ENCODE measurements at places on chromosomes 1 and 21.

- no peak for DNase-seq
These were observed 4.2 kb upstream of the C1orf141 start for GRCh38 chr1:67138813-67139499.

- no peak for DNase-seq
These were observed at the start of gene LINGO4 for GRCh38 chr1:151805066-151805820. Gene LINGO4, minus strand, starts transcription at chr1:151805419. Its CDS starts 2,715 bp downstream, at chr1:151802704.

GRCh38 chr1:67192902-67193301 lies 26.6 kb downstream of the IL23R start:
- no peak for DNase-seq

GRCh38 chr1:113123737-113124136 lies 50.7 kb downstream of the LRIG2 start:
- no peak for DNase-seq

GRCh38 chr1:156766298-156767100 lies 836 bp upstream of the PRCC start:
- no peak for DNase-seq

DNA sequence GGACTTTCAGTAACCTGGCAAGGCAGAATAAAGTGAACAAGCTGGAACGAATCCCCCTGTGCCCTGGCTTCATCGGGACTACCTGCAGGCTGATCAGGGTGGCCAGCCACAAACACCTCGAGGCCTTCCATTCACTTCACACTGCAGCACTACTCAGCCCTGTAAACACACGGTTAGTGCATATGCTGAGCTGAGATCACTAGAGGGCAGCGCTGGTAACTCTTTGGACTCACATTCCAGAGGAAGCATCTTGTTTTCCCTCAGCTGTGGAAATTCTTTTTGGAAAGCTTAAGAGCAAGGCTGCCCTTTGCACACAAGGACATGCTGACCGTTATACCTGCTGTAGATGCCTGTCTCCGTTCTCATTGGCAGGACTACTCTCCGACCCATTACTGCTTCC lies 32.1 kb downstream of the PCSK9 start:
- DNase-seq = no peak

DNA sequence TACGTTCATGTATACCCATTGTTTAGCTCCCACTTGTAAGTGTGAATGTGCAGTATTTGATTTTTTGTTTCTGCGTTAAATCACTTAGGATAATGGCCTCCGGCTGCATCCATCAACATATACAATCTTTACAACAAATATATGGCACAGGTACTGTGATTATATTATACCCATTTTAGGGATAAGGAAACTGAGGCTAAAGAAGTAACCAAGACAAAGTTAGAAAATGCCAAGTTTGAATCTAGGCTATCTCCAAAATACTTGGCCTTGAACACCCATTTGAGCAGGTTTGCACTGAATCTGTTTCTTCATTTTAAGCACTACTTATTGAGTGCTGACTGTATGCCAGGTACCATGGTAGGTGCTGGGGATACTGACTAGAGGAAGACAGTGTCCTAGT lies 149.6 kb downstream of the PBX1 start:
- DNase-seq = no peak

DNA sequence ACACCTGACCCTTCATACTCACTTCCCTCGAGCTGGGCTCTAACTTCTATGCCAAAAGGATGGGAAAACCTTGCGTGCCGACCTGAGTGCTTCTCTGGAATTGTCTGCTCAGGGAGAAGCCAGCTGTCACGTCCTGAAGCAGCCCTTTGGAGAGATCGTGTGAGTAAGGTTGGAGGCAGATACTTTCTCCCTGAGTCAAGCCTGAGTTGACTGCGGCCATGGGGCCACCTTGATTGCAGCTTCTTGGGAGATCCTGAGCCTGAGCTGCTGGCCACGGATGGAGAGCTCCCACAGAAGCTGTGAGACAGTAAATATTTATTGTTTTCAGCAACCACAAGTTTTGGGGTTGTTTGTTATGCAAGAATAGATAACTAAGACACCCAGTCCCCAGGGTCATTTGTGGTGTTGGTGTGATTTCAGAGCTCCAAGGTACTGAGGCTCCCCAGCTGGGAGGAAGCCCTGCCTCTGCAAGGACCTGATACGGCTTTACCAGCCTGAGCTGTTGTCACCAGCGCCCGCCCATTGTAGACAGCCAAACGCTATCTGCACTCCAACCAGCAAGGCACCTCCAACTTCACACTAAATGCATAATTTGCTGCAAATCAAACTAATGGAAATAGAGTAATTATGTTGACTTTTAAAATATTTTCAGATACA lies 531.6 kb downstream of the PTPRU start:
- DNase-seq = no peak

- DNase-seq = no peak
These were observed 4.6 kb downstream of the LRRC3 start for GRCh38 chr21:44459712-44460440.

DNA sequence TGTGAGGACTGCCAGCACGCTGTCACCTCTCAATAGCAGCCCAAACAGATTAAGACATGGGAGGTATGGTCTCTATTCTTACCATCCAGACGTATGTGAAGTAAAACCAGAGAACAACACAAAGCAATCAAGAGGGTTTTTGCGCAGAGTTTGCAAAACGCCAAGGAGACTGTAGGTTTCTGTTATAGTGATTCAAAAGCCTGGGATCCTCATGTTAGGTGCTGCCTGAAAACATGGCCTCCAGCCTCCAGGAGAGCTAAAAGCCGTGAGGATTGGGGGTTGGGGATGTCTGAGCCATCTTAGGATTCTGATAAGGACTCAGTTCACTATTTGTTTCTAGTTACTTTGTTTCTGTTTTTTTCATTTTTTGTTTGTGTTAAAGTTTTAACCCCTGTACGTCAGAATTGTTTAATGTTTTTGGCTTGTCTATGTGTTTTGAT lies 4.2 kb upstream of the CCT8 start:
- no peak for DNase-seq

DNA sequence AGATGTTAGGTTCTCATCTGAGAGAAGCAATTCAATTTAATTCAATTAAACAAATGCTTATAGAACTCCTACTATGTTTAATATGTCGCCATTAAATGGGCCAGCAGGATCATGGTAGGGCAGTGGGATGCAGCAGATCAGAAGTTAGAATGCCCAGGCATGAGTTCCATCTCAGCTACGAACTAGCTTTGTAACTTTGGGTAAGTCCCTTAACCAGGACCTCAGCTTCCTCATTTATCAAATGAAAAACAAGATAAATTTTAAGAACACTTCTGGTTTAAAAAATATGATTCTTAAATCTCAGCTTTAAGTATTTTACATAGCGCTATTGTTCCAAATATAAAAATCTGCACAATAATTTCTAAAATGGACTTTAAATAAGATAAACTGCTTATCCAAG lies 67.5 kb upstream of the GFI1 start:
- no peak for DNase-seq

DNA sequence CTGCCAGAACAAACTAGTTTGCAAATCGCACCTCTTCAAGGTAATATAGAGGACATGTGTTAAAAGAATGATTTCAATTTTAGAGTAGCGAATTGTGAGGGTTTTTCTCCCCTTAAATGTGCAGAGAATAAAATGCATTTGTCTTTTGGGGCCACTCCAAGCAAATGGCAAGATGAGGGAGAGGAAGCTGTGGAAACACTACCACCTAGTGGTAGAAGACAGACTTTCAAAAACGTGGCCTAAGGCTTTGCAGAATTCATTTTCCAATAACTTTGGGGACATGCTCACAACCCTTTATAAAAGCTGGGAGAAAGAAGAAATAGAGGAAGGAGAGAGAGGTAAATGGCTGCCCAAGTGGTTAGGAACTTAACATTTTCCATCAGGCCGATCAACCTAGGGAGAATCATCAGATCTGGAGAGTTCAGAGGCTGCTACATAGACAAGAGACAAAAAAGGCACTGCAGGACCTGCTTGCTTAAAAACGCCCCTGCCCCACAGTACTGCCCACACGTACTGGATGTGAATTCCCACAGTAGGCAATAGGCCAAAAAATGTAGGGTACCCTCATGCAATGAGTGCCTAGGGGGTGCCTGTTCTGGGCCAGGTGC lies 15.7 kb upstream of the RCAN1 start:
- DNase-seq = no peak

DNA sequence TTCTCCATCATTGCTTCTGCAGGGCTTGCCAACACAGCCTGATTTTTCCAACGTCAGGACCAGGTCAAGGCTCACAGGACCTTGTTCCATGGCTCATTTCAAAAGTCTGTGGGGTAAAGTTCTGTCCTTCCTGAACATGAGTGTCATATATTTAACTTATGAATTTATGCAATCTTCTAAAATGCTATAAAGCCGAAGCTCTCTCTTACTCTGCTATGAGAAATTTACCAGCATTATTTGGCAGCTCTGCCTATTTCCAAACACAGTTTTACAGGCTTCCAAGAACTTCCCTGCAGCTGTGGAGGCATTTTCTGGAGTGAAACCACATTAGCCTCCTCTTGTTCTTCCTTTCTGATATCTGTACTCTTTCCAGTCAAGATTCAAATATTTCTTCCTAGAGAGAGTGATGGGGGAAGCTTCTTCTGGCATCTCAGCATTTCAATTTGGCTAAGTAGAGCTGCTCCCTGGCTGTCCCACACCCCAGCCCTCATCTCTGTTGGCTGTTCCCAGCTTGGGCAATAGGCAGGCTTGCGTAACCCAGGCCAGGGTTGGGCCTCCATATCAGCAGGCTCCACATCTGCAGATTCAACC lies 15.6 kb upstream of the HMGCS2 start:
- no peak for DNase-seq

- DNase-seq = no peak
These were observed 782 bp upstream of the SDE2 start for GRCh38 chr1:225999912-226000337.

- DNase-seq = no peak
These were observed 8.2 kb upstream of the GJA5 start for GRCh38 chr1:147768582-147768981.

GRCh38 chr21:42809577-42810475 lies 69.5 kb downstream of the WDR4 start:
- no peak for DNase-seq

DNA sequence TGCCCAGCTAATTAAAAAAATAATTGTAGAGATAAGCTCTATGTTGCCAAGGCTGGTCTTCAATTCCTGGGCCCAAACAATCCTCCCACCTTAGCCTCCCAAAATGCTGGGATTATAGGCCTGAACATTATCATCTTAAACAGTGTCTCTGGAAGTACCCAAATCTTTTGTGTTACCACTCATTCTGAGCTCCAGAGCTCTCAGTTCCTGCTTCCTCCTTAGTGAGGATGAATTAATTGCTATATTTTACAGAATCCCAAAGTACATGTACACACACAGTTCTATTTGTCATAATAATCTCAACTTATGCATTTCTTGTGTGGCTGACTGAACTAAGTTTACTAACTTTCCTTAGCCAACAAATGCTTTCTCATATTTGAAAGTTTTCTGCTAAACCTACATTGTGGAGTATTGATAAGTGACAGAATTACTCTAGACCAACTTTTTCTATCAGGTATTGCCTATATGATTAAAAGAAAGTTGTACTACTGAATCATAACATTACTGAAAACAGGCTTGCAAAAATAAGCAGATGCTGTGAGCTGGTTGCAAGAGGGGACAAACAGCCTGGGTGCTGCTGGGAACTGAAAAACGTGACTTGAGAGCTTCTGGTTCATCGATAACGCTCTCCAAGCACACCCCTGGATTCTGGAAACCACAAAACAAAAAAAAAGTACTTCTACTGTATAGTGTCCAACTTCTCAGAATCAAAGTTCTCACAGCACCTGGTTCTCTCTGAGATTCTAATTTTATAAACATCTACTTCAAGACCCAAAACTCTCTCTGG lies 15.3 kb downstream of the VAV3 start:
- DNase-seq = no peak

- no peak for DNase-seq
These were observed 7.6 kb upstream of the RASAL2 start for GRCh38 chr1:178086294-178086693.

- DNase-seq = no peak
These were observed 105.1 kb upstream of the TLR5 start for GRCh38 chr1:223248001-223248769.

GRCh38 chr1:226033582-226033981 lies 28.9 kb upstream of the H3-3A start:
- no peak for DNase-seq

- DNase-seq = no peak
These were observed 300.3 kb downstream of the TTLL7 start for GRCh38 chr1:83698644-83699043.

- peak; percentile 34 for DNase-seq
These were observed 30.0 kb upstream of the EPS8L3 start for GRCh38 chr1:109793486-109794318.

- no peak for DNase-seq
These were observed 417.9 kb downstream of the KIF26B start for GRCh38 chr1:245572709-245573108.

- DNase-seq = no peak
These were observed 31.2 kb downstream of the SPRTN start for GRCh38 chr1:231369282-231369681.
